ENCODE measurements at places on chromosomes 11 and 22. TPM values are rescaled to one million over a fixed set of nuclear protein-coding genes. Genes with fewer than 3 reads are reported as not detected.

- no peak for DNase-seq
Observed at GRCh38 chr11:78027759-78028158, 4.7 kb upstream of the KCTD14 start.

DNA sequence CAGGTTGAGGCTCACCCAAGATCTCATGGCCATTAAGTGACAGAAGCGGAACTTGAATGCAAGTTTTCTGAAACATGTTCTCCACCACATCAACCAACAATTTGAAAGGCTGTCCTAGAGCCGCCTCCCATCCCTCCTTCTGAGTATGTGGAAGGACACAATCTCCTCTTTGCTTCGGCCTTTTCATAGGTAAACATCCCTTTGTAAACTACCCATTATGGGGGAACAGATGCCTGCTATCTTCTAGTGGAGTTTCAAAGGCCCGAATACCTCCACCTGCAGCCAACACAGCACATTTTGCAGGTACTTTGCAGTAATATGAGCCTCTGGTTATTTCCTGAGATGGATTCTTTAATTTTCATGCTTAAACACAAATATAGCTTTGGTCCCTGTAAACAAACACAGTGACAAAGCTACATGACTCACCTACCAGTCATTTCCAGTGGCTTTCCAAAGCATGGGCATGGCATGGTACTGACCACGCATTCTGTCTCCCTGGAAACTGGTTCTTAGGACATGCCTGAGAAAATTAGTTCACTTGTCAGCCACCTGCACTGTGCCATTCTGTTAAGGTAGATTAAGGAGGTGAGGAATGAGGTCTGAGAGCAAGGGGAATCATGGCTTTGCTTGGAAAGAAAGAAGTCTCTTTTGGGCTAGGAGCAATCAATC, 60.2 kb downstream of the EHF start:
- peak; percentile 77 for DNase-seq

- no peak for DNase-seq
Observed at GRCh38 chr11:22680628-22681027, 14.2 kb downstream of the GAS2 start.

Gene OR8D4
- total RNA-seq: not detected

- DNase-seq: no peak
Observed at GRCh38 chr11:30789270-30789669, 203.1 kb upstream of the MPPED2 start.

GRCh38 chr11:112024178-112024772, 933 bp upstream of the DLAT start:
- DNase-seq: no peak

Gene C11orf42
- total RNA-seq: not detected

Gene CCDC157
- 4.5 TPM for total RNA-seq

Gene TUBA8
- 0.91 TPM for total RNA-seq

DNA sequence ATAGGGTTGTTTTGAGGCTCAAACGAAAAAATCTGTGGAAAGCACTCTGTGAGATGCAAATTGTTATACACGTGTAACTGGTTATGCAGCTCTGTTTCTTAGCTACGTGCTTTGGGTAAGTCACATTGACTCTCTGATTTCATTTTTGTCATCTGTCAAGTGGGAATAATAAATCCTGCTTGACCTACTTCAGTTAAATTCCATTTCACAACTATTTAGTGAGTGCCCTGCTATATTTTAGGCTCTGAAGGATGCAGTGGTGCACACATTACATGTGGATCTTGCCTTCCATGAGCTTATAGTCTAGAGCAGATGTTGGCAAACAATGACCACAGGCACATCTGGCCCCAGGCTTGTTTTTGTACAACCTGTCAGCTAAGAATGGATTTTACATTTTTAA, 133.6 kb upstream of the PLET1 start:
- DNase-seq: no peak

- DNase-seq: peak; percentile 47
Observed at GRCh38 chr11:16511116-16512114, 155.1 kb upstream of the SOX6 start.

DNA sequence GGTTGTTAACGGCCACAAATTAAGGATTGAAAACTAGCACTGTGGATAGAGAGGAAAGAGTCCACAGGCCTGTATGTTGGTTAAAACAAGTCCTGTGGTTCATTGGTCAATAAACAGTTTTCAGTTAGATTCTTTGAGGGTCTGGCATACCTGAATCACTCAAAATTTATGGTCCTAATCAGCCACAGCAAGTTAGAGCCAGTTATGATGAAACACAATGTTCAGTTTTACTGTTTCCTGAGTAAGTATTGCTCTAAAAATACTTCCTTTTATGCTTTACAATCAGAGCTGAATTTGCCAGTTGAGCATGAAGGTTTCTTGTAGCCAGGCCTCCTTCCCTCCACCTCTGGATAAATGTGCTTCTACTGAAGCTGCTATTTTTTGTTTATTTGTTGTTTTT, 12.9 kb upstream of the CAT start:
- DNase-seq: no peak

Gene MRGPRE
- total RNA-seq: not detected

Gene CLP1
- 16.6 TPM for total RNA-seq

DNA sequence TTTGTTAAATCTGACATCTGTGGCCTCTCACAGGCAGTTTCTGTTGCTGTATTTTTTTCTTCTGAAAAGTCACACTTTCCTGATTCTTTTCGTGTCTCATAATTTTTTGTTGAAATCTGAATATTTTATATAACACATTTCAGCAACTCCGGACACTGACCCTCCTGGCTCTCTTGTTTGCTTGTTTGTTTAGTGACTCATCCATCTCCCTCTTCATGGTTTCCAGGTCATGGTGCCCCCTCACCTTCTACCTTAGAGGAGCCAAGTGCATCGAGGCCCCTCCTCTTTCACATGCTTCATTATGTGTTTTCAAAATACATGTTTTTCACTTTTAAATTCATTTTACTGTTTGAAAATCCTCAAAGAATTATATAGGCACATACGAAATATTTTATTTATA, 562.4 kb downstream of the OPCML start:
- no peak for DNase-seq

- DNase-seq: no peak
Observed at GRCh38 chr11:17812091-17812864, 77.7 kb downstream of the KCNC1 start.

DNA sequence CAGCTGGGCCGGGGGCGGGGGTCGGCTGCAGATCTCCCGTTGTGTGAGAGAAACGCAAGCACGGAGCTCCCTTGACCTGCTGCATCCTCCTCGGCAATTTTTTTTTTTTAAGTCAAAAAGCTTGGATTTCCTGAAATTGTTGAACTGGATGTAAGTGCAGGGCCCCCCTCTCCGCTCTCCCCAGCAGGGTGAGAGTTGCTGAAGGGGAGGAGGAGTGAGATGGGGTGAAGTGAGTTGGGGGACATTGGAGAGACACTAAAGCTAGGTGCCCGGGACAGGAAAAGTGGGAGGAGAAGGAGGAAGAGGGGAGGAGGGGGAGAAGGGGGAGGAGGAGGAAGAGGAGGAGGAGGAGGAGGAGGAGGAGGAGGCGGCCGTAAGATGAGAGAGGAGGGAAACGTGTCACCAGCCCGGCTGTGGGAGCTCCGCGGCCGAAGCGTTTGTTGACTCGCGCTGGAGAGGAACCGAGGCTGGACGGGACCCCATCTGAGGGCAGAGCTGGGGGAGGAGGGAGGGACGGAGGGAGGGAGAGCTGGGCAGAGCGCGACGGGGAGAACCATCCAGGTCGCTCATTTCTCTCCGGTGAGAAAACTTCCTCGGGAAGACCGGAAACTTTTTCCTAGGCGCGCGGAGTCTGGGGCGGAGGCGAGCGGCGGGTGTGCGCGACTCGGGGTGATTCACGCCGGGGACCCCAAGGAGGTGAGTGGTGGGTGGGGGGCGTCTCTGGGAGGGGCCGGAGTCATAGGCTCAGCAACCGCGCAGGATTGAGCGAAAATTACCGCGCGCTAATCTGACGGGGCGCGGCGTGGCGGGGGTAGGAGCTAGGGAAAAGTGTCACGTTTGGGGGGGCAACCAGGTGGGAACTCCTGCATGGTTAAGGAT, 80.2 kb downstream of the PRR5L start:
- peak; percentile 61 for DNase-seq

Gene ACR
- total RNA-seq: not detected

DNA sequence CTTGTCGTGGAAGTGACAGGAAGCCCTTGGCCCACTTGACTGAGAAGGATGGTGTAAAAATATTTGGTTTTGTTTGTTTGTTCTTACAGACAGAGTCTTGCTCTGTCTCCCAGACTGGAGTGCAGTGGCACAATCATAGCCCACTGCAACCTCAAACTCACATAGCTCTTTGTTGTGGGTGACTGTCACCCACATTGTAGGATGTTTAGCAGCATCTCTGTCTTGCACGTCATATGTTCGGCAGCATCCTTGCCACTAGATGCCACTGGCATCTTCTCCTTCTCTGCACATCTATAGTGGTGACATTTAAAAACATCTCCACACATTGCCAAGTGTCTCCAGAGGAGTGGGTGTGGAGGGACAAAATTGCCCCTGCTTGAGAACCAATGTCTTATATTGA, 56.8 kb downstream of the PRR5L start:
- peak; percentile 53 for DNase-seq

Gene PRSS23
- total RNA-seq: 71.6 TPM

DNA sequence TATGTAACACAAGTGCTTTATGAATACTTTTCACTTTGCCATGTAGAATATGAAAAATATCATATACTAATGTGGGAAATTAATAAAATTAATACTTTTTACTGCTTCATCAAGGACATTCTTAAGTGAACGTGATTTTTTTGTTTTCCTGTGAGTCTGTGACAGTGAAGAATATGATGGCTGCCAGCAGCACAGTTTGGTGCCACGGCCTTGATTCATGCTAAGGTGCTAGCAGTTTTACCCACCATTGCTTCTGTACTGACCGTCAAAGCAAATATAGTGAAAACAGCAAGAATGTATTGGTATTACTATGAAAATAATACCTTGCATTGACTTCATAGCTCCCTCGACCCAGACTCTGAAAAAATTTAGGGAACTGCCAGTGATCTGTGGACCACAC, 79.7 kb downstream of the APOL5 start:
- no peak for DNase-seq

DNA sequence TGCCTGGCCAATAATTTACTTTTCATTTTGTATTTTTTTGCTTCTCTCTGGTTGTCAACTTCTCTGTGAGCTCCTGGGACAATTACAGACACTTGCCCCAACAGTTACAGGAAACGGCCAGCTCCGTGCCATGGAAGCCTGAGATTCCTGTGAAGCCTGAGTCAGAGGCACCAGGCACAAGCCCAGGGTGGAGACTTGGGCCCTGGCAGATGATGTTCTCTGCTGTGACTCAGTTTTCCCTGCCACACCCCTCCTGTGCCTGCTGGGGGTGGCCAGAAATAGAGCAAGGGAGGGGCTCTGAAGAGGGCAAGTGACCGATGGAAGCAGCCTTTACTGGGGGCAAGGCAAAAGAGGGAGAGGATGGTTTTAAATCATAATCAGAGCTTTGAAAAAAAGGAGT, 4.9 kb downstream of the ATP5MGL start:
- DNase-seq: peak; percentile 95

Gene PANX2
- 0.13 TPM for total RNA-seq

DNA sequence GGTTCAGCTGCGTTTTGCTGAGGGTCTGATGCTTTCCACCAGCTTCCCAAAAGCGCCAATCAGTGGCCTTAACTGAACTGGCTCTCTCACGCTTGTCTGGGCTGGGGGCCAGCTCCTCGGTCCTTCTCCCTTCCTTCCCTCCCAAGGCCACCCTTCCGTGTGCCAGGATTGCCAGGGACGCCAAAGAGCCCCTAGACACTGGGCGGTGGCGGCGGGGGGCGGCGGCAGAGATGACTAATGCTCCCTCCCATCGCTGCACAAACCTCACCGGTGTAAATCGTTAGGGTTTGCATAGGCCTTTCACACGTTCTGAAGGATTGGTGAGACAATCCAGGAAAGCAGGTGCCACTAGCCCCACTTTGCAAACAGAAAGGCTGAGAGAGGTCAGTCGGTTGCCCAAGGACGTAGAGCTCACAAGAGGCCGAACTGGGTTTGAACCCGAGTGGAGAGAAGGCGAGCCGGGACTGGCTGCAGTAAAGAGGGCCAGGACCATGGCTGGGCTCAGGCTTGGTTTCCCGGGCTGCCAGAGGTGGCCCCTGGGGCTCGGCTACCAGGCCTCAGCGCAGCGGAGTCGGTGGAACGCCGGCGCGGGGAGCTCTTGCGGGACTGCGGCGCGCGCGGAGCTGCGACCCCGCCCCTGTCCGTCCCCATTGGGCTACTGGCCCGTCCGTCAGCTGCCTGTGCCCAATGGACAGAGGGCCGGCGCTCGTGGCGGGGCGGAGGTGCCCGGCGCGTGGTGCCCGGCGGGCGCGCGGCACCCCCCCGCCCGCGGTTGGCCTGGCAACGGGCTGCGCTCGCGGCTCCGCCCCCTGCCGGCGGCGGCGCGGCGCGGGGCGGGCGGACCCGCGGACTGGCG, 589 bp upstream of the GNAZ start:
- DNase-seq: peak; percentile 83

Gene ISX
- total RNA-seq: not detected

DNA sequence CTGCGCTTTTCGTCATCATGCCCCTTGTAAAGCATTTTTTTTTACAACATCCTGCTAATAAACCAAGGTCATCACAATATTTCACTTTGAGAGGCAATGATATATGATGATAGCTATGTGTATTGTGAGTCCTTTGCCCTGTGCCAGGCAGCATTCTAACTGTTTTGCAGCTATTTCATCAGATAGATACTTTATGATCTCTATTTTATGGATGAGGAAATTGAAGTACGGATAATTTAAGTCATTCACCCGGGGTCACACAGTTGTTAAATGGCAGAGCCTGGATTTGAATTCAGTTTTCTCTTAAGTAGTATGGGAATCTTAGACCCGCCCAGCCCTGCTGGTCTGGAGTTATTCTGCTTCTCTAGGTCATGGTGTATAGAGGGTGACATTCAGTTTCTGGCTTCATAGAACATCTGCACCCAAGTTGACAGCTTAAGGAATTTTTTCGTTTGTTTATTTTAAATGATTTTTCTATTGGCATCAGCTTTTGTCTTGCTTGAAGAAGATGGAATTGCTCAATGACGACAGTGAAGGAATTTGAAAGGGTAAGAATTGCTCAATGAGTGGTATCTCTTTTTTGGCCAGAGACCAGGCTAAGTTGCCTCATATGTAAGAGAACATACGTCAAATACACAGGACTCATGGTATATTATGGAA, 926 bp downstream of the PRR5L start:
- DNase-seq: peak; percentile 10

Gene RAG1
- 0.45 TPM for total RNA-seq

Measured in SJSA1 (cell line).